Keratinocyte (primary cell): ENCODE measurements at places on chromosomes 7 and 10.

DNA sequence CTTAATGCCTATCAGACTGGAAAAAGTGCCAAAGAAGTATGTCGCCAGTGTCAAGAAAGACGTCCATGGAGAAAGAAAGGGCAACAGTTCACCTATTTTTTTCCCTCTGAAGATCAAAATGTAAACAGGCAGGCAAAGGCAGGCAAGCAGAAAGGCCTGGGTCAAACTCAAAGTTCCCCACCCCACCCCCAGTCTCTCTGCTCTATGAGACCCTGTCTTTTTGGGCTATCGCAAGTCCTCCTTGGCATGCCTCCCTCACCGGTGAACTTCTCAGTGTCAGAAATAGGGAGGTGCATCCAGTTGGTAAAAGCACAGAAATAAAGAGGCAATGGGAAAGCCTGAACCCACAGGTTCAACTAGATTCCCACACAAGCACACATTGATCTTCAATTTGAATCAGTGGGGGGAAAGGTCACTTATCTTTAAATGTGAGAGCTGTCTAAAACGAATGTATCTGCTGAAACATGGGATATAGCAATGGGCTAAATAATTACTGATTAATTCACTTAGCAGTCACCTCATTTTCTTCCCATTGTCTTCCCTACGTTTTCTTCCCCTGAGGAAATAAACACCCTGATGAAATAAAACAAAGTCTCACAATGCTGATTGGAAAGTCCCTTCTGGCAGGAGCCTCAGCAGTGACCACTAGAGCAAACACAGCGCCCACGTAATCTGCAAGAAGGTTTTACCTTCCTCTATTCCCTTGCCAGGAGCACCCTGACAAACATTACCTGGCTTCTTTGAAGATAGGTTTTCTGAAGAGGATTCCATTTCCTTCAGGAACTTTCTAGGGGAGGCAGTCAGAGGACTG lies 31.1 kb downstream of the JAZF1 start:
- no peak for DNase-seq

DNA sequence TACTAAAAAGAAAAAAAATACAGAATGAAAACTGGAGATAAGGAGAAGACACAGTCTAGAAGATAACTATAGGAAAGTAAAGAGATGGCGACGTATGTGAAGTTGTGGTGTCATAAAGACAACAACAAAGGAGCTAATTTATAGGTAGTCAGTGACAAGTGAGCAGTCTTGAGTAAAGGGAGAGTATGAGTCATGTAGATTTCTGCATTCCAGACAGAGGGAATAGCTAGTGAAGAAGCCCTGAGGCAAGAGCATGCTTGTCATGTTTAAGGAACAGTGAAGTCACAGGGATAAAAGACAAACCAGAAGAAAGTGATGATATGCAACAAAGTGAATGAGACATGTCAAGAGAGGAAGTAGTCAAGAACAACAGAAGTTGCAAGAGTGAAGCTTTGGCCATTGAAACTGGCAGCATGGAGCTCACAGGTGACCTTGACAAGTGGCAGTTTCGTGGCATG lies 2.3 kb upstream of the MIOS start:
- DNase-seq, result peak; percentile 94

GRCh38 chr10:75023074-75023473 lies 88.4 kb upstream of the SAMD8 start:
- DNase-seq, result no peak

DNA sequence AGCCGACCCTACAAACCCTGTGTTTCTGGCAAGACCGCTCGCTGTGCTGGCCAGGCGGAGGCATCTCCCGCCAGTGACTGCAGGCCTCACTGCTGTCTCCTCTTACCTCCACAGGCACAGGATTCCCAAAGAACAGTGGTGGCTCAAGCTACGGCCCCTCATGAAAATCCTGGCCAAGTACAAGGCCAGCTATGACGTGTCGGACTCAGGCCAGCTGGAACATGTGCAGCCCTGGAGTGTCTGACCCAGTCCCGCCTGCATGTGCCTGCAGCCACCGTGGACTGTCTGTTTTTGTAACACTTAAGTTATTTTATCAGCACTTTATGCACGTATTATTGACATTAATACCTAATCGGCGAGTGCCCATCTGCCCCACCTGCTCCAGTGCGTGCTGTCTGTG lies 36.2 kb downstream of the PITRM1 start:
- DNase-seq, result no peak

GRCh38 chr7:81676813-81677212 lies 93.0 kb downstream of the HGF start:
- no peak for DNase-seq

DNA sequence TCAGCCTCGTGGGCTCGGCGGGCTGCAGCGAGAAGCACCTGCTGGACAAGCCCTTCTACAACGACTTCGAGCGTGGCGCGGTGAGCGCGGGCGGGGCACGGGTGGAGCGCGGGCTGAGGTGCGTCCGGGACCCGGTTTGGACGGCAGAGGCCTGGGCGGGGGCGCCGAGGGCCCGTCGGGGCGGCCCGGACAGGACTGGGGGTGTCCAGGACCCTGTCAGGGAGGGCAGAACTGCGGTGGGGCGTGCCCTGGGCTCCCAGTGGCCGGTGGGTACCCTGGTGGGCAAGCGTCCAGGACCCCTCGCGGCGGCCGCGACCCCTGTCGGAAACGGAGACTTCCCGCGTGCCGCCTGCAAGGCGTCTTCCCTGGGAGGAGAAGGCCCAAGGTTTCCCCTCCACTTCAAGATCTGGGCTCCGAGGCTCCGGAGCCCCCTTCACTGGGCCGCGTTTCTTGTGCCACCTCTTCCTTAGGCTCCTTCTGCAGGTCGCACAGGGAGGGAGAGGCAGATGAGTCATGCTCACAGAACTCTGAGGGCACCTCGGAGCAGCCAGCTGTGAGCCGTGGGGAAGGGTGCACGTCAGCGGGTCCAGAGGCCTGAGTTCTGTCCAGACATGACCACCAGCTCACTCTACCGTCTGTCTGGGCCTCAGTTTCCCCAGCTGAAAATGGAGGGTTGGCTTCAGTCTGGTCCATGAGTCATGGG lies 485 bp downstream of the ALOX5 start:
- DNase-seq, result no peak
